ENCODE measurements at places on chromosomes 7 and 10.

DNA sequence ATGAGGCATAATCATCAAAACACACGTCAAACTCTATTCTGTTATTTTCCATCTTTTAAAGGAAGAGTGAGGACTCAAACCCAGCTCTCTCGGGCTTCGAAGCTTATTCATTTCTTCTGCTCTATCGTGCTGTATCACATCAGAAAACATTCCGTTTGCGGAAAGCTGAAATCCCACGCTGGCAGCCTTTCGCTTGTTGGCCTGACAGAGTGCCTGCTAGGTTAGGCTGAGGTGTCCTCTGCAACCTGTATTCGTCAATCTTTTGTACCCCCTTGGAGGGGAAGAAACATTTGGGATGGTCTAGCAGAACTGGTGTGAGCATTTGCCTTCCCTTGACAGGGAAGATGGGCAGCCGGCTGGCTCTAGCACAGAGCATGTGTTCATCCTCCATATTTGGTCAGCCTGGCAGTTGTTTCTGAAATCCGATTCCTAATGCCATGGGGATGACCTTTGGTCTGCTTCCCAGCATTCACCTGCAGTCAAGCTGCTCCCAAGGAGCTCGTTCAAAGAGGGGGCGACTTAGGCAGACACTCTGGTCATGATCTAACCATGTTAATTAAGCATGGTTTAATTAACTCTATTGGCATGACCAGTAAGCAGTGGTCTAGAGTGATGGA lies 55.2 kb downstream of the TACC2 start:
- DNase-seq: peak; percentile 53

DNA sequence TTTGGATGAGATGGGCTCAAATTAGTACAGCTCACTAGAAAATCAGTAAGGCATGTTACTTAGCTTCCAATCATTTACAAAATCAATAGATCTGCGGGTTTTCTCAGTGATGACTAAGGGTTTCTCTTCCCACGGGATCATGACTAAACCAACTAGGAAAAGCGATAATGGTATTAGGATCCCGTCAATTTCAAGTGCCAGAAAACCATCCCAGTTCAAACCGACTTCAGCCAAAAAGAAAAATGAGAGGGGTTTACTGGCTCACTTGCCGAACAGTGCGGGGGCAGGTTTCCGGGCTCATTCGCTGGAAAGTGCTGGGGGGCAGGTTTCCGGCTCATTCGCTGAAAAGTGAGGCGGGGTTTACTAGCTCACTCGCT lies 62.1 kb upstream of the LYZL2 start:
- DNase-seq: no peak

GRCh38 chr7:82317257-82317721 lies 126.3 kb downstream of the CACNA2D1 start:
- no peak for DNase-seq

- no peak for DNase-seq
Observed at GRCh38 chr7:102432442-102433218, 745 bp upstream of the ORAI2 start.

DNA sequence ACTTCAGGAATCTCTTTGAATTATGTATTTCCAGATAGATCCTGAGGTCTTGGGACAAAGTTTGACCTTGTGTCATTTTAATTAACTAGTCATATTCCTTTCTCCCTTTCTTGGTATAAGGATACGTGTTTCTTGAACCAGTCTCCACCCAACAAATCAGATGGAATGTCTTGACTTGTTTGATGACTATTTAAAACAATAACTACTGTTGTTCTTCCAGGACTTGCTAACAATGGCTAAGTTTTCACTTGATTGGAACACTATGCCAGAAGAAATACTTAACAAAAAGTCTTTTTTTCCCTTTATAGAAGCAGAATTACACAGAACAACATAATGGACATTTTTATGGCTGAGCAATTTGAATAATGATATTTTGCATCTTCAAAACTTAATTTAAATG lies 43.0 kb upstream of the WIPF3 start:
- DNase-seq: no peak

DNA sequence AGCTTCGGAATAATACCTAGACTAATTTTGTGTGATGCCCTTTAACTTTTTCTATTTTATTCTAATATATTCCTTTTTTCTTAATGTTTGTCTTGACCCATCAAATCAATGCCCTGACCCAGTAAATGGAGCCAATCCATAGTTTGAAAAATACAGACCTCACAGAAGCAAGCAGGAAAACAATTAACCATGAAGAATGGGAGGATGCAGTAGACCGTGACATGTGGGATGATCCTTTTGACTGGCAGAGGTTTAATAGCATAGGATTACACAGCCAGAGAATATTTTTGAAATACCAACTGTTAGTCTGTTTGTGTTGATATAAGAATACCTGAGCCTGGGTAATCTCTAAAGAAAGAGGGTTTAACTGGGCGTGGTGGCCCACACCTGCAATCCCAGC lies 142.6 kb upstream of the NEBL start:
- DNase-seq: no peak

GRCh38 chr7:116265881-116266280 lies 55.5 kb downstream of the TES start:
- DNase-seq: no peak

DNA sequence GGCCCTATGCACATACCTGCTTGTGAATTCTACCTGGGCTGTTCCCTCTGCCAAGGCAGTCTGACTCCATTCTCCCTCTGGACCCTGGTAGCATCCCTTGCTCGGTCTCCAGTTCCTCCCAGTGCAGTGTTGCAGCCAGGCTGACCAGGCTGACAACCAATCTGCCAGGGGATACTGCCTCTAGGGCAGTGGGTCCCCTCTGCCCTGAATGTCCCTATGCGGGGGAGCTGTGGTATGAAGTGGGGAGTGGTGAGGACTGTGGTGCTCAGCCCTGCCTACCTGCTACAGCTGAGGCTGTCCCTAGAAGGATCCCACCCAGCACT lies 48.0 kb upstream of the CAMK2B start:
- no peak for DNase-seq

GRCh38 chr10:44627591-44628354 lies 242.9 kb upstream of the CXCL12 start:
- no peak for DNase-seq

DNA sequence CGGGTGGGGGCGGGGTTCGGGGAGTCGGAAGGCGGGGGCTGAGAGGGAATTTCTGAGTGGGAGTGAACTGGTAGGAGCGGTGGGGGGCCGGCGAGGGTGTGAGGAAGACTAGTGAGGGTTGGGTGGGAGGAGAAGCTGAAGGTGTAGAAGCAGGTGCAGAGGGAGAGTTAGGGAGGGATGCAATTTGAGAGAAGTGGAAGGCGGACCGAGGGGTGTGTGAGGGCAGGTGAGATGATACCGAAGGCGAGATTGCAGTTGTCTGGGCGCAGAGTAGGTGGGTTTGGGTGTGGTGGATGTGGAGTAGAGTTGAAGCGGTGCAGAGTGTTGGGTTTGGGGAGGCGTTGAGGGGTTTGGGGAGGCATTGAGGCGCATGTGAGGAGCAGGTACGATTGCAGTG lies 643 bp downstream of the KAT6B start:
- no peak for DNase-seq

DNA sequence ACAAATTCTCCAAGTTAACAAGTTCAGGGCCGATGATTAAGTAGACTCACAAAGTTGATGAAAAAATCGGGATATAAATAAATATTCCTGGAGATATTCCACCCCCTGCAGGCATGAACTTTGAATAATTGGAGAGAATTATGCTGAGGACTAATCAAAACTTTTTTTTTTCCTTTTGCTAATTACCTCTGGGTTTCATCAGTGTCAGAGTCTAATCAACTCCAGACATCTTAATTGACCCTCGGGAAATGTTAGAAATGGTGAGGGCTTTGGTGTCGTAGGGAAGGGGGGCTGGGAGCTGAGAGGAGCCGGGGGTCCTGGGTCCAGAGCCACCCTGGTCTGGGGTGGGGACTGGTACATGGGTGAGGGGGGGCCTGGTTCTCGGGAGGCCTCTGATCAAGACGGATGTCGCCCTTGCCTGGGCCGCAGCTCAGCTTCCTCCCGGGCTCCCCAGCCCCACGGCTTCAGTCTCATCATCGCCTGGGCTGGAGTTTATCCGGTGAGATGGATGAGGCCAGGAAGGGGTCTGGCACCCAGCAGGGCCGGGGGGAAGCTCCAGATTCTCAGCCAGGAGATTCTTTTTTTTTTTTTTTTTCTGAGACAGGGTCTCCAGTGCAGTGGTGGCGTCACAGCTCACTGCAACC lies 30.4 kb upstream of the ELFN1 start:
- no peak for DNase-seq

DNA sequence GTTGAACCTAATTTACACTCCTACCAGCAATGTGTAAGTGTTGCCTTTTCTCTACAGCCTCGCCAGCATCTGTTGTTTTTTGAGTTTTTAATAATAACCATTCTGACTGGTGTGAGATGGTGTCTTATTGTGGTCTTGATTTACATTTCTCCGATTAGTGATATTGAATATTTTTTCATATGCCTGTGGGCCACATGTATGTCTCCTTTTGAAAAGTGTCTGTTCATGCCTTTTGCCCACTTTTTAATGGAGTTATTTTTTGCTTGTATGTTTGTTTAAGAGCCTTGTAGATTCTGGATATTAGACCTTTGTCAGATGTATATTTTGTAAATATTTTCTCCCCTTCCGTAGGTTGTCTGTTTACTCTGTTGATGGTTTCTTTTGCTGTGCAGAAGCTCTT lies 195.3 kb downstream of the DNAJB6 start:
- DNase-seq: no peak

GRCh38 chr7:99792967-99793366 lies 9.0 kb upstream of the CYP3A4 start:
- DNase-seq: no peak

GRCh38 chr10:76257816-76258215 lies 826.4 kb downstream of the LRMDA start:
- no peak for DNase-seq

GRCh38 chr7:76332078-76332477 lies 26.7 kb downstream of the YWHAG start:
- no peak for DNase-seq

GRCh38 chr10:86283466-86284287 lies 82.9 kb downstream of the GRID1 start:
- DNase-seq: no peak

DNA sequence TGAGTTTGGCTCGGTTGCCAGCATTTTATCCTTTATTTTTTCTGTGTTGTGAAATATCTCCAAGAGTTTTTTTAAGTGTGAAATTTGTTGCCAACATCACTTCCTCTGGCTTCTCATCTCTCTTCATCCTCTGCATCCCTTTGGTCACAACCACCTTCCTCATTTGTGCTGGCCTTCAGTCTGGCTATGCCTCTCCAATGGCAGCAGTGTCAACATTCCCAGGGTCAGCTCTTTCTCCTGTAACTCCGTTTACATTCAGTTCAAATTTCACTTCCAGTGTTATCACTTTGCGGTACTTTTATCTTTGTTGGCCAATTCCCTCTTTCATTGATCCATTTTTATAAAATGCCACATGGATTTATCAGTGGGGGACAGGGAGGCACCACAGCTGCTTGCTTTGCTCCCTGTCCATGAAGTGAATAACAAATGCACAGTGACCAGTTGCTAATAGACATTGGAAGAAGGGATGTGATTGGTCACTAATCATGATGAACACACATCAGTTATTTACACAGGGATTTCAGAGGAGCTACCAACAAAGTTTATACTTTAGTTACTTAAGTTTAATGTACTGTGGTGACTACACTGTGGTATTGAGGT lies 311.4 kb upstream of the LRGUK start:
- DNase-seq: no peak

DNA sequence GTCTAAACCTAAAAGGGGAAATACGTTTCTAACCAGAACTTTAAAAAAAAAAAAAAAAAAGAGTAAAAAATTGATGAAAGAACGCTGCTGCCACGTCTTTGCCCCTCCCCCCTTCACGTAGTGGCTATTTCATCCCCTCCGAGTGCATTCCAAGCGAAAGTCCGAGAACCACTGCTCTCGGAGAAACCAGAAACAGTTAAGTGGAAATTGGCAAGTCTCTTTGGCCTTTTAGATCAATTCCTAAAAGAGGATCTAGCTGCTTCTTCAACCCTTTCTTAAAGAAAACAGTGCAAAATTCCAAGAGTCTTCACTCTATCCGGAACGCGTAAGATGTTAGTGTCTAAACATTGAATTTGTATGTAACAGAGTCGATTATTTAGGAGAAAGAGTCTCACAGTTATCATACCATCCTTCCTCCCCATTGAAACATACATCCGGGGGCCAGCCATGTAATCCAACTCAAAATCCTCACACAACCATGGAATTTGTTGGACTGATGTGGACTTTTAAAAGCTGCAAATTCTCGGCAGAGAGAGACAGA lies 1.1 kb downstream of the P4HA1 start:
- DNase-seq: peak; percentile 71

- no peak for DNase-seq
Observed at GRCh38 chr10:43284341-43284910, 17.6 kb upstream of the RASGEF1A start.

DNA sequence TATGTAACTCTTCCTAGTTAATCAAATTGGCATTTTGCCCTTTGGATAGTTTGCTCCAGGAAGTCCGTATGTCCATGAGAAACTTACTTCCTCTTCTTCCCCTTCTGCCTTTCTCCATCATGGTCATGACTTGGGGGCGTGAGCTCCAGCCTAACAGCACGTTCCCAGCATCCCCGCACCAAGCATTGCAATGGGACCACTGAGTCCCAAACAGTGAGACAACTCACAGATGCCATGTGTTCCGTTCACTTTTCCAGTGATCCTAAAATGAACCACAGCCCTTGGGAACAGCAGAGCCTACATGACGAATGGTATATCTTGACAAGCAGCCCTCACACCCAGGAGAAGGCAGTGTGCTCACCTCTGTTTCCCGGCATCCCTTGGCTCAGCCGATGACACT lies 10.7 kb downstream of the BTBD16 start:
- no peak for DNase-seq

- DNase-seq: no peak
Observed at GRCh38 chr7:91567081-91568012, 303.1 kb downstream of the FZD1 start.

- no peak for DNase-seq
Observed at GRCh38 chr7:113431406-113431805, 313.1 kb upstream of the SMIM30 start.

DNA sequence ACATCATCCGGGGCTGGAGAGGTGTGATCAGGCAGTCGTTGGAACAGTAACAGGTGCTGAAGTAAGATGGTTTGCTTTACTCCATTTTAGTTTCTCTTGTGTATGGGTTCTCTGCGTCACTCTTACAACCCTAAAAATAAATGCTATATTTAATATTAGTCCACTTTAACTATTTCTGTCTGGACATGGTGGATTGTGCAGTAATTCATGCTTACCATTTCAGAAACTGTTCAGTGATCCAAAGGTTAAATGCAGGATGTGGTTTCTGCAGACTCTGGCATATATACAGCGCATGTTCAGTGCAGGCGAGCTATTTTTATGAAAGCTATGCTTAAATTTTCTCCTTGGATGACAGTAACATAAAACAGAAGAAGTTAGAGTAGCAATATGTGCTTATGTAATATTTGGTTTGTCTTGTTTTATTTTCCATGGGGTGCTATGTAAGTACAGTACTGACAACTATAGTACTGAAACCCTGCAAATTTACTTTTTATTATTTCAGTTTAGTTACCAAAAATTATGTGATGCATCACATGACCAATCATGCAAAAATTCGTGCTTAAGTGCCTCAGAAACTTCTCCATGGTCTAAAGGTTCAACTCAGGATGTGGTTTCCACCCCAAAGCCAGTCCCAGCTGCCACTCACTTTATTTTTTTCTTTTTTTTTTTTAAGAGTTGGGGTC lies 46.6 kb upstream of the GRID1 start:
- DNase-seq: no peak

- peak; percentile 20 for DNase-seq
Observed at GRCh38 chr7:90455163-90456030, 14.0 kb upstream of the PTTG1IP2 start.
